ENCODE measurements at places on chromosomes 16 and 17.
A peak's percentile ranks its signal among the peaks of the same experiment; 100 is the strongest.

- DNase-seq, result peak; percentile 81
Observed at GRCh38 chr17:45310380-45311324, 6.2 kb downstream of the MAP3K14 start.

DNA sequence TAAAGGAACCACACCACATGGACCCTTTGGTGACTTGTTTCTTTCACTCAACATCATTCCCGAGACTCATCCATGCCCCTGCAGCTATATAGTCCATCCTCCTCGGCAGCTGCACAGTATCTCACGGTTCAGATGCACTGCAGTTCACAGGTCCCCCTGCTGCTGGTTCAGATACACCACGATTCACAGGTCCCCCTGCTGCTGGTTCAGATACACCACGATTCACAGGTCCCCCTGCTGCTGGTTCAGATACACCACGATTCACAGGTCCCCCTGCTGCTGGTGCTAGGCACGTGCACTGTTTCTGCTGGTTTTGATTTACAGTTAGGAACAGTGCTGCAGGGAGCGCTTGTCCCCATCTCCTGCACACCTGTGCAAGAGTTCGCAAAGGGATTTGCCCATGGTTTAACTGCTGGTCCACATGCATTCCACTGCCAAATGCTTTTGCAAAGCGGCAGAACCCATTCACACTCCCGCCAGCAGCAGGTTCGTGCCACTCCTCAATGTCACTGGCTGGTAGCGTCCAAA, 3.8 kb downstream of the HSDL1 start:
- DNase-seq, result no peak

- no peak for DNase-seq
Observed at GRCh38 chr17:80604670-80605010, 60.0 kb downstream of the RPTOR start.

GRCh38 chr16:5815570-5816237, 718.1 kb upstream of the EEF2KMT start:
- no peak for DNase-seq

DNA sequence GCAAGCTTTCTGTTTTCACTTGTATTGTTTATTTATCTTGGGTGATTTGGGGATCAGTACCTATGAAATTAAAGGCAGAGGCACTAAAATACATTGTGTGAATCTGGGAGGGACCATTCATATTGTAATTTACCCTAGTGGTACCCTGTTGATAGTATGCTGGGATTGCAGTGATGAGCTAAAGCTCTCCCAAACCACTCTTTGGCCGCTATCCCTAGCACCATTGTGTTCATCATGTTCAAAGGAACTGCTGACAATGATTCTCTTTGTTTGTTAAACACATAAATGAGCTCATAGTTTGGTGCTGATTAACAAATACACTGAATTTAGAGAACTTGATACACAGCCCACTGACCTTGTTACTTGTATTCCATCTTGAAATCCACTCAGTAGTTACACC, 1469.8 kb downstream of the CDH11 start:
- peak; percentile 56 for DNase-seq

- no peak for DNase-seq
Observed at GRCh38 chr17:68249354-68249765, 1.5 kb downstream of the AMZ2 start.

DNA sequence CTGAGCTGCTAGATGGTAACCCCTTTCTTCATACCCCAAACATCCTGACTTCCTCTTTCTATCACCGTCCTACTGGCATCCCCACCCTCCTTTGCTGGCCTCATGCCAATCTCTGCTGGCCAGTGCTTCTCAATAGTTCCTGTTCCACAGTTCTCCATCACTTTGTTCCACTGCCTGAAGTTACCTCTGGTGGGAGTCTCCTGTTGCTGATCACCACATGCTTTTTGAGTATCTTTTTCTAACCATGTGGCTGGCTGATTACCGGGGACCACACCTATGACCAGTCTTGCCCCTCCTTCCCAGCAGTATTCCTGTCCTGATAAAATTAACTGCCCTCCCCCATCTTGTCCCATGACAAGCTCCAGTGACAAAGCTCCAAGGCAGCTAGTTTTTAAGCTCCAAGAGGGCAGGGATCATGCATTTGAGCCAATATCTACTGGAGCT, 380.4 kb upstream of the CCL2 start:
- DNase-seq, result no peak

- DNase-seq, result no peak
Observed at GRCh38 chr17:67830440-67830839, 5.1 kb downstream of the BPTF start.

DNA sequence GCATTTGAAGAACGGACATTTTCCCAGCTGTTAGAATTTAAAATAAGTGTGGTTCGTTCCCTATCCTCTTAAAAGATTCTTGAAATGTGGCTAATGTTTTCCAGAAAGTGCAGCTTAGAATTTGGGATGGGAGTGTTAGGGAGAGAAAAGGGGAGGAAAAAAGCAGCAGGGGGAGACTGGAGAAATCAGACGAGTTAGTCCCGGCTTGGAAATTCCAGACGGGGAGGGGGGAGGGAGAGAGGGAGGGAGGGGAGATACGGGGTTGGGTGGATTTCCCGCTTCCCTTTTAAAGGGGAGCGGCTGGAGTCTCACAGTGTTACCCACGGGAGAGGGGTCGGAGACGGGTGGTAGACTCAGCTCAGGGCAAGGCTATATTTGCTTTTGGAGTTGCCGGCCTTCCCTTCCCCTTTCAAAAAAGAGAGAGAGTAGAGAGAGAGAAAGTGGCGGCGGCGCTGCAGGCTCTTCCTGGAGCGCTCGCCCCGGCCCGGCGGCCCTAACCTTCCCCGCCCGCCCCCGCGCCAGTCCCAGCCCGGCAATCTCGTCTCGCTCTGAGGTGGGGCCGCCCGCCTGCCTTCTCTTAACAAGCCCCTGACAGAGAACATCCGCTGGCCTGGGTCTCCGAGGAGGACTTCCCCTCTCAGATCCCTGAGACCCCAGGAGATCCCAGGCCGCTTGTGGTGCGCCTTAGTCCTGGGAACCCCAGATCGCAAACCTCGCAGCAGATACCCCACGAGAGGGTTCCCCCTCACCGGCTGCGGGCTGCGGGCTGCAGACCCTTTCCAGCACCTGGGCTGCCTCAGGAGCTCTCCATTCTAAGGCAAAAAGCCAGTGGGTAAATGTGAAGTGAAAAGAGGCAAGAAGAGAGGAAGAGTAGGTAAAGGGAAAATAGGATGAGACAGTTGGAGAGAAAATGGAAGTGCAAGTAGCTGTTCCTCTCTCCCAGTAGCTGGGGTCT, 6.6 kb downstream of the IGF2BP1 start:
- DNase-seq, result no peak

GRCh38 chr17:41456204-41456603, 11.0 kb downstream of the KRT32 start:
- no peak for DNase-seq

DNA sequence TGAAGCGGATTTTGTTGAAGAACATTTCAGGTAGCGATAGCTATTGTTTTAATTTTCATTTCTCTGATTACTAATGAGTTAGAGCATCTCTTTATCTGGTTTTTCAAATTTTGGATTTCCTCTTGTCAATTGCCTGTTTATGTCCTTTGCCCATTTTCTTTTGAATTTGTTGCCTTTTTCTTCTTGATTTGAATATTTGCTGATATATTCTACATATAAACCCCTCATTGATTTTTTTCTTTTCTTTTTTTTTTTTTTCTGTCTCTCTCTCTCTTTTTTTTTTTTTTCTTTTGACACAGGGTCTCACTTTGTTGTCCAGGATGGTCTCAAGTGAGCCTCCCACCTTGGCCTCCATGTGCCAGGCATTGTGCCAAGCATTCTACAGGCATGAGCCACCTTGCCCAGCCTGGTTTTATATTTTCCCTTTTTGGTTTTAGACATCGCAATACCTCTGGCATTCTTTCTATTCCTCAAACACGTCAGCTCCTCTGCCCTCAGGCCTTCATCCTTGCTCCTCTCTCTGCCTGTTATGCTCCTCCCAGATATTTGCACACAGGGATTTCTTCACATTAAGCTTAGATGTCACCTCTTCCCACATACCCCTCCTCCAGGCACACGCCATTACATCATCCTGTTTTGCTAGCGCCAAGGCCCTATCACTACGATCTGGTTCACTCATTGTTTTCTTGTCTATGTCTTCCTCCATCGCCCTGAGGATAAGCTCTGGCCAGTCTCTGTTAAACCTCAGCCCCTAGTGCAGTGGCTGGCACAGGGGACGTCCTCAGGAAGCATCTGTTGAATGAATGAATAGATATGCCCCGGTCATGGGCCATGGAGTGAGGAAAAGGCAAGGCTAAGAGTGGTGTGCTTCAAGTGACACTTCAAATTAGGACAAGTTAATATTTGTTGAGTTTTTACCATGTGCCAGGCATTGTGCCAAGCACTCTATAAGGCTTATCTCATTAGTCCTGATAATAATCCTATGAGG, 8.6 kb downstream of the SARM1 start:
- DNase-seq, result no peak

- DNase-seq, result no peak
Observed at GRCh38 chr16:89120281-89120680, 26.6 kb downstream of the ACSF3 start.

DNA sequence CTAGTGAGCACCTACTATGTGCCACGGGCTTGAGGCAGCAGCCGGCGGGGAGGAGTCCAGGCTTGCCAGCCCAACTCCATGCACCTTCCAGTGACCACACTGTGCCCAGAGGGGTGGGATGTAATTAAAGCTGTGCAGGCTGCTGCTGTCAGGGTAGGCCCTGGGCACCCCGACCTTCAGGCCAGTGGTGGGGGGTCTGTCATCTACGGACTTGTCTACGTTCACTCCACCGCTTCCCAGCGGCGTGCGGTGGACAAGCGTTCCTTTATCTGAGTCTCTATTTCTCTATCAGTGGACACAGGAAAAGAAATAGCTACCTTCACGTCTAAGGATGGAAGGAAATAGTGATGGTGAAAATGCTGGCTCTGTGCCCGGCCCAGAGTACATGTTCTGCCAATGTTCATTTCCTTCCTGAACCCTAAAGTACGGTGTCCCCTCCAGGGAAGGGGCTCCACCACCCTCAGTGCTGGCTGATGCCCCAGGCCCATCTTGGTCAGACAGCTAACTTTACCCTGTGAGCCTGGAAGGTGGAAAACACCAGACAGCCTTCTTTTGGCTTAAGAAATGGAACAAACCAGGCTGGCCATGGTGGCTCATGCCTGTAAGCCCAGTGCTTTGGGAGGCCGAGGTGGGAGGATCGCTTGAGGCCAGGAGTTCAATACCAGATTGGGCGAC, 135.2 kb downstream of the SDK2 start:
- no peak for DNase-seq

Data from NCI-H146 (cell line).